ENCODE measurements at places on chromosomes 1 and 21. TPM values are rescaled to one million over a fixed set of nuclear protein-coding genes. Genes with fewer than 3 reads are reported as not detected.

DNA sequence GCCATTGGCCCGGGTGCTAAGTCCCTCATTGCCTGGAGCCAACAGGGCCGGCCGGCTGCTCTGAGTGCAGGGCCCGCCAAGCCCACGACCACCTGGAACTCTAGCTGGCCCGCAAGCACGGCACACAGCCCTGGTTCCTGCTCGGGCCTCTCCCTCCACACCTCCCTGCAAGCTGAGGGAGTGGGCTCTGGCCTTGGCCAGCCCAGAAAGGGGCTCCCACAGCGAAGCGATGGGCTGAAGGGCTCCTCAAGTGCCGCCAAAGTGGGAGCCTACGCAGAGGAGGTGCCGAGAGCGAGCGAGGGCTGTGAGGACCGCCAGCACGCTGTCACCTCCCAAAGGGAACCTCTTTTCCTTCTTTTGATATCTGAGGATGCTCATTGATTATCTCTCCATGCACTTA lies 283.4 kb downstream of the PRDM2 start:
- H3K36me3 ChIP-seq, result no peaks in the 10 kb centered on the region
- H3K4me3 ChIP-seq, result no peak overlapping the region
- no peak for DNase-seq
- no peaks in the 10 kb centered on the region for H3K27me3 ChIP-seq
- no peak overlapping the region for H3K27ac ChIP-seq

SPATA21 gene
- polyA plus RNA-seq, result 0.46 TPM

KIRREL1 gene
- 67.6 TPM for polyA plus RNA-seq

CELSR2 gene
- polyA plus RNA-seq, result 11.8 TPM

SIPA1L2 gene
- 23.7 TPM for polyA plus RNA-seq

All from left lung (tissue), 14 donors.